ENCODE measurements at places on chromosomes 3 and 15.
A peak's percentile ranks its signal among the peaks of the same experiment; 100 is the strongest.

DNA sequence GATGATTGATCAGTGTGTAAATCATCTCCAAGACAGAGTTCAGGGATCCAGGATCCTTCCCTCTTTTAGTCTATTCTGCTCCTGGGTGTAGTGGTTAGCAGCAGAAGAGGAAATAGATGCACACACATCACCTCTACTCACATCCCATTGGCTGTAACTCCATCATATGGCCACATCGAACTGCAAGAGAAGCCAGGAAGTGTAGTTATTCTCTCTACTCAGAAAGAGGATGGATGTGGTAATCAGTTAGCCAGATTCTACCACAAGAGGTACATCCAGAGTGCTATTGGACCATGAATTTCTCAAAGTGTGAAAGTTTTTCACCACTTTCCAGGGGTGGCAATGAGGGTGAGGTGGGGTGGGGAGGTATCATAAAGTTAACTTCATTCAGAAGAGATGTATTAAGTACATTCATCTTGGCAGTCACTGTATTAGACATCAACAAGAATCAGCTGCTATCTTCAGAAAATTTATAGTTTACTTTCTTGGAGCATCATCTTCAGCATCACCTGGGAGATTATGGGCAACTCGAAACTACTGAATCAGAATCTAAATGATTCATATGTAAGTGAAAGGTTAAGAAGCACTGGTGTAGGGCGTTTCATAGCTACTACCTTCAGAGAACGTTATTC lies 60.6 kb upstream of the GAP43 start:
- H3K4me3 ChIP-seq, result no peak overlapping the region
- DNase-seq, result no peak
- H3K27ac ChIP-seq, result no peak overlapping the region

DNA sequence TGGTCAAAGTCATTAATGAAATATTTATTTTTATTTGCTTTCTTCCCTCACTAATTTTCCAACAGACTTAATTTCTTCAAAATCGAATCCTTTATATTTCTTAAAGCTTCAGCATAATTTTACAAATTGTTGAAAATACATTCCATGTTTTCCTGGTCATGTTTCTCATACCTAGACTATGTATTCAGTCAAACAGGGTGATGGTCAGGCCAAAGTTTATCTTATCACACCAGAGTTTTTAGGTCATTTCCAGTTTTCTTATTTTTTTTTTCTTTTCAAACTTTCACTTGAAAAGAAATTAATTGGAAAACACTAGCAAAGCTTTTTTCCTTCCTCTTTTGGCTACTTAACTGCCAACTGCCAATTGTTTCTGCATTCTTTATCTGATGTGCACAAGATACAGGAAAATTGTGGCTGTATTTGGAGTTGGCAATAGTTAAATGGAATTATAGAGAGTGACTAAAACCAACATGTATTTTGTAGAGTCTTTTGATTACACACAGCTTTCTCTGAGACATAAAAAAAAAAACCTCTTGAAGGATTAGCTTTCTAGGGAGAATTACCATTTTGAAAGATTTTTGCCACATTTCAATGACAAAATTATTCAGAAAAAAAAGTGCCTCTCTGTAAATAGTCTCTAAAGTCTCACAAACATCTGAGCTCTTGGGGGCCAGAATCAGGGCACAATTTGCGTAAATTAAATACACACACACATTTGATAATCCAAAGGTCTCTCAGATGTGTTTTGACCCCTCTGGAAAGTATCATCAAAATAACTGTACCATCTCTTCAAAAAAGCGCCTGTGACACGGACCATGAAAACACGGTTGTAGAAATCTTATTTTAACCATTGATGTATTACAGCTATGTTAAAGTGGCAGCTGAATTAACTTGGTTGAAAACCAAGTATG lies 603.2 kb upstream of the KCNMB2 start:
- H3K36me3 ChIP-seq, result no peaks in the 10 kb centered on the region
- H3K4me1 ChIP-seq, result peaks cover 21% of the 10 kb centered on the region
- H3K27me3 ChIP-seq, result no peaks in the 10 kb centered on the region
- H3K27ac ChIP-seq, result peak overlapping the region; percentile 72

GRCh38 chr15:94362385-94363092 lies 131.2 kb downstream of the MCTP2 start:
- no peak overlapping the region for H3K4me3 ChIP-seq
- DNase-seq, result no peak
- no peaks in the 10 kb centered on the region for H3K36me3 ChIP-seq
- no peaks in the 10 kb centered on the region for H3K27me3 ChIP-seq
- H3K27ac ChIP-seq, result no peak overlapping the region
- H3K4me1 ChIP-seq, result no peaks in the 10 kb centered on the region

DNA sequence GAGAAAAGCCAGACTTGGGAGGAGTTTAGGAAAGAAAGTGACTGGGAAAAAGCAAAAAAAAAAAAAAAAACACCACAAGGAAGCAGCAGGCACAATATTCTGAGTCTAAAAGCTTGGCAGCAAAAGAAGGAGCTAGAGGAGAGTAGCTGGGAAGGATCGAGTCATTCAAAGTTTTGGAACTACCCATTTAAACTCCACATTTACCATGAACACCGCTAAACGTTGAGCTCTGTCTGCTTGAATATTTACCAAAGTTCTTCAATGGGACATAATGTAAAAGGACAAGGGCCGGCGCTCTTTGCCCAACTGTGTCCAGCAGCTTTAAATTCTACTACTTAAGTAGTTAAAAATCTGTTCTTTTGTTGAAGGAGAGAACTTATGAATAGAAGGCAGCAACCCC lies 481.9 kb downstream of the FOXP1 start:
- H3K4me1 ChIP-seq, result peaks cover 50% of the 10 kb centered on the region
- peak overlapping the region; percentile 92 for H3K27ac ChIP-seq
- no peak overlapping the region for H3K4me3 ChIP-seq
- peak; percentile 31 for DNase-seq

Measured in endothelial cell of umbilical vein (primary cell).